ENCODE measurements at places on chromosomes 1 and 21.
A peak's percentile ranks its signal among the peaks of the same experiment; 100 is the strongest.

DNA sequence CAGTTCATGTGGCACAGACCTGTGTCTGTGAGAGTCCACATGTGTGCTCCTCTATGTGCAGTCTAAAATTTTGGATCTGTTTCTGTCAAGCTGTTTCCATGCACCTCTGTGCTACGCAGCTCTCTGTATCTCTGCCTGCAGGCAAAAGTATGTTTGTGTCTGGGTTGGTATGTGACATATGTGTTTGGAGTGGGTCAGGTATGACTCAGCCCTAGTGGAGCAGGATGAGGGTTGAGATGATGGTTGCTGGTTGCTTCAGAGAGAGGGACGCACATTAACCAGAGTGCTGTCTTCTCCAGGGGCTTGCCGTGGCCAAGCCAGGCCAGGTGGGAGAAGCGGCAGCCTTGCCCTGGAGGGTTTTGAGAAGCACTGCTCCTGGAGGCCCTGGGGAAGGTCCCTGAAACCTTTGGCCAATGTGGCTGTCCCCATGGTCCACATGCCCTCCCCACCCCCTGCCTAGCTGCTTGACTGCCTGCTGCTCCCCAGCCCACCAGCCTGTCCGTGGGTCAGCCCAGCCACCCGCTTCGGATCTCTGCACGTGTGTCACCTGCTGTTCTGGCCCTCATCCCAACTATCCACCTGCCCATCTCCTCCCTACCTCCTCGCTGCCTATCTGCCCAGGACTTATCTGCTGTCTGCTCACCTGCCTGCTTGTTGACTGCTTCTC lies 4.1 kb upstream of the EVA1B start:
- no peak for DNase-seq

DNA sequence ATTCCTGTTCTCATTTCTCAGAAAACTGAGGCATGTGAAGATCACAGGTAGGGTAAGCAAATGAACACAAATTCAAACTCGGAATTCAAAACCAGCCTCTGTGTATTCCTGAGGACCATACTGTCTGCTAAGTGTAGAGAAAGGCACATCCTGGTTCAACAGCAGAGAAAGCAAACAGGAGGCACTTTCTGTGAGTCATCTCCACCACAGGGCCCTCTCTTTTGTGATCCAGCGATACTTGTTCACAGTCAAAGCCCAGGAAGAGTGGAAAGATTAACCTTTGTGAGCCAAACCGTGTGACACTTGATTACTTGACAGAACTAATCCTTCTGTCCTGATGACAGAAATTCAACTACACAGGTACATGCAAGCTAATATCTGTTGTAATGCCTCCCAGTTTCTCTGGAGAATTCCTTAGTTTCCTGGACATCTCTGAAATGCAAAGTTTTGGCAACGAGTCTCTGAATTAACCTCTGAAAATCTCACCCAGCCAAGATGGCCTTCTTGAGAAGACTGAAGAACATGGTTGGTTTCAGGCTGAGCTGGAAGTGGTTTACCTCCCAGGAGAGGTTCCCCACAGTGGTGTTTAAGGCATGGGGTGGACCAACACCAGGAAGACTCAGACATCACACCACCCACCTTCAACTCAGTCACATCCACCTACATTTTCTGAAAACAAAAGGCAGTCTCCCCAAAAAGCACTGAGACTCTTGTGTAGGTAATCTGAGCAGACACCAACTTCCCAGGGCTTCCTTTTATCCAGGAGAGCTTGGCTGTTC lies 98.2 kb upstream of the ERG start:
- no peak for DNase-seq

DNA sequence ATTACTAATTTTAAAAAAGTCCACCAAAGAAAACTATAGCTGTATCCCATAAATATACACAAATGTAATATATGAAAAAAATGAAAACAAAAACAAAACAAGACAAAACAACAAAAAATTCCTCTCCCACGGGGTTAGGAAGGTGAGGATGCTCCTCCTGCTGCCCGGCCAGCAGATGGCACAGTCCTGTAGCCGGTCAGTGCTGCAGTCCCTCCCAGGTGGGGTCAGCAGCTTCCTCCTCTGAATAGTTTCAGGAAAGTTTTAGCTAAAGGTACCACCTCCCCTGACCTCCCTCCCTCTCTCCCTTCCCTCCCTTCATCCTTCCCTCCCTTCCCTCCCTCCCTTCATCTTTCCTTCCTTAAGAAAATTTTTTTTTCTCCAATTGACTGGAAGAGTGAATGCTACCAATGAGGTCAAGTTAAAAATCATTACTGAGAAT lies 67.8 kb upstream of the BCL10 start:
- DNase-seq, result peak; percentile 68

DNA sequence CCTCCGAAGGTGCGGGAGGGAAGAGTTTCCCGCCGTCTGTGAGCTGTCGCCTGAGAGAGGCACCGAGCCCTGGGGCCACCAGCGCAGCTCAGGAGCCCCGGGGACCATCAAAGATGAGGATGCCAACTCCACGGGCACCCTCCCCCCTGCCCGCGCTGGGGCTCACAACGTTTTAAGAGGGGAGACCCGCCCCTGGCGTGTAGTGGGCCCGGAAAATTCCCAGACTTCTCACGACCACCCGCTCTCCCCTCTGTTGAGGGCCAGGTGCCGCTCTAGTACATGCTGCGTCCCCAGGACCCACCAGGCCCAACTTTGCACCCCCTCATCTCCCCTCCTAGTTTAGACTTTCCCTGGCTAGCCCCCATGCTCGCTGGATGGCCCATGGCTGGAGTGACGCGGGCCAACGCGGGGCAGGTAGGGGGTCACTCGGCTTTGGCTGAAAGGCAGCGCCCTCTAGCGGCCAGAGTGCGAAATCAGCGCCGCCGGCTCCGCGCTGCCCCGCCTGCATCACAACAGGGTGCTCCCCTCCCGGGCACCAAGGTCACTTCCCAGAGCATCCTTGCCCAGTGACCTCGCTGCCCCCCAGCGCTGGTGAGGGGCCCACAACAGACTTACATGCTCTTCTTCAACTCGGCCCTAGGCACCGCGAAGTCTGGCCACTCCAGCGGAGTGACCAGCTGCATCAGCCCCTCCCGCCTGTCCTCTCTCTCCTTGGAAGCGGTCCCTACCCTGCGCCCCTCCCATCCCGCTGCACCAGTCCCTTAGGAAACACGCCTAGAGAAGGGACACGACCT lies 1.8 kb downstream of the CD160 start:
- peak; percentile 66 for DNase-seq

DNA sequence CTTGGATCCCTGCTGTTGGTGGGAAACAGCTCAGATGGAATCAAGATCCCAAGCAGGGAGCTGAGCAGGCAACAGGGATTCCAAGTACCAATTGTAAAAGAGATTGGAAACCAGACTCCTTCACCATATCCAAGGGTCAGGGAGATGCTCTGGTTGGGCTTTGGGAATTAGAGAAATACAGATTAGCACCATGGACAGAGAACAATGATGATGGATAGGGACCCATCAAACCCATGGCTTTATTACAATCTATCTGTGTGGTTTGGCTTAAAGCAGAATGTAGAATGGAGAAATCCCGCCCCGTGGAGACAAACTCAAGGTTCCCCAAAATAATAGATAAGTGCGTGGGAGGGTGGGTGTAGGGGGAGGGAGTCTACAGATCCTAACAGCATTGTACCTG lies 120.7 kb upstream of the CSF3R start:
- no peak for DNase-seq

DNA sequence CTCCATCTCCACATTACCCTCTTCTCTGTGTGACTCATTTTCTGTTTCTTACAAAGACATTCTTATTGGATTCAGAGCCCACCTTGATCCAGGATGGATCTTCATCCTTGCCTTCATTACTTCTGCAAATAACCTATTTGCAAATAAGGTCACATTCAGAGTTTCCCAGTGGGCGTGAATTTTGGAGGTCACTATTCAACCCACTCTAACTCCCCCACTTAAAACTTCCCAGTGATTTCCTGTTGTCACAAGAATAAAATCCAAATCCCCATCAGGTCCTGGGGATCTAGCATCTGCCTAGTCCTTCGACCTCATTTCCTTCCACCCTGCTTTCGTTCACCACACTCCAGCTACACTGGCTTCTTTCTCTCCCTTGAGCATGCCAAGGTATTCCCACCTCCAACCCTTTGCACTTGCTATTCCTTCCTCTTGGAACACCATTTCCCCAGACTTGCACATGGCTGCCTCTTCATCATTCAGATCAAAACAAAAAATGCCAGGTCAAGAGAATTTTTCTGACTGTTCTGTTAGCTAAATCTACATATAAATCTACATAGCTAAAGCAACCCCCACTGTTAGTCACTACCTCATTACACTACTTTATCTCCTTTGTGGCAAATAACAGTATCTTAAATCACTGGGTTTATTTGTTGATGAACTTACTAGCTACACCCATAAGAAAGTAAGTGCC lies 187.2 kb downstream of the TOMM20 start:
- DNase-seq, result no peak
